Posterior vena cava (tissue), 2 donors: ENCODE measurements at places on chromosomes 12 and 14. TPM values are rescaled to one million over a fixed set of nuclear protein-coding genes. Genes with fewer than 3 reads are reported as not detected.

DNA sequence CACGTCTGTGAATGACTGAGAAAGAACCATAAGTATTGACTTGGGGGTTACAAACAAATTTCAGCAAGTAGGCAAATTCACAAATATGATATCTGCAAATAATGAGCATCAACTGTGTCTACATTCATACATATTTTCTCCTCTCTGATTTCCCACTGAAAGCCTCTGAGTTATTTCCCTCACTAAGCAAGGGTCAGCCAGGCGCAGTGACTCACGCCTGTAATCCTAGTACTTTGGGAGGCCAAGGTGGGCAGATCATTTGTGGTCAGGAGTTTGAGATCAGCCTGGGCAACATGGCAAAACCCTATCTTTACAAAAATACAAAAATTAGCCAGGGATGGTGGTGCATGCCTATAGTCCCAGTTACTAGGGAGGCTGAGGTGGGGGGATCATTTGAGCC is 80.8 kb downstream of the SLC25A21 start:
- DNase-seq = no peak

- no peak for DNase-seq
Observed at GRCh38 chr12:85642288-85642687, 193.9 kb downstream of the RASSF9 start.

- DNase-seq = no peak
Observed at GRCh38 chr14:96662116-96662970, 134.8 kb upstream of the VRK1 start.

GRCh38 chr14:94337274-94337673 is 14.1 kb upstream of the SERPINA6 start:
- no peak for DNase-seq

- DNase-seq = no peak
Observed at GRCh38 chr12:96907671-96908422, 790 bp downstream of the NEDD1 start.

- peak; percentile 98 for DNase-seq
Observed at GRCh38 chr14:75985618-75986438, at the start of gene IFT43. Gene IFT43, plus strand, starts transcription at chr14:75985763. Its CDS starts 24 bp downstream, at chr14:75985787.

DNA sequence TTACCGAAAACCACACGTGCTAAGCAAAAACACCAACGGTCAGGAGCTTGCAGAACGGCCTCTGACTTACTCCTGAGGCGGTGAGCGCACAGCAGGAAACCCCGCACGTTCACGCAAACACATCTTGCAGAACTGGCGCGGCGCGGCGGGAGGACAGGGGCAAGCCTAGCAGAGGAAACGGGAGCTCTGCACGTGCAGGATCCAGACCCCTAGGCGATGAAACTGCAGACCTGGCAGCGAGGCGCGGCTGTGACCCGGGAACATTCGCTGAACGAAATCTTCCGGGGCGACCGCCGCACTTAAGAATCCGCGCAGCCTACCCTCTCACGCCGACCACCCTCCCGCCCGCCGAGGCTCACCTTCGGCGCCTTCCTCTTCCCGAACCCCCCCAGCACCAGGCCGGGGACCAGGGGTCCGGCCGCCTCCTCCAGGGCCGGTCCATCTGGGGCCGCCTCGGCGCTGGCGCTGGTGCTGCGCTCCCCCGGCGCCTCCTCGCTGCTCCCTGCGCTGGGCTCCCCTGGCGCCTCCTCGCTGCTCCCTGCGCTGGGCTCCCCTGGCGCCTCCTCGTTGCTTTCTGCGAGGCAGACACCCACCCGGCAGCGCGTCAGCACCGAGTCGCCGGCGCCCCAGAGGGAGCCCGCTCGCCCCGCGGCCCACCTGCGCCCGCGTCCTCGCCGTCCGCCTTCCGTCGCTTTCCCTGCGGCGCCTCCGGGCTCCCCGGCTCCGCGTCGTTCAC is 615 bp downstream of the DDX51 start:
- peak; percentile 76 for DNase-seq

- DNase-seq = no peak
Observed at GRCh38 chr12:50220363-50220995, 53.3 kb upstream of the CERS5 start.

ASIC1 gene
- total RNA-seq = 2.5 TPM

ACVRL1 gene
- 74.4 TPM for total RNA-seq
